ENCODE measurements at places on chromosomes 3 and 15.

- DNase-seq: no peak
Measured at GRCh38 chr3:171183042-171183441, 156.5 kb upstream of the SLC2A2 start.

GRCh38 chr15:73927476-73928240 is 1.4 kb downstream of the LOXL1 start:
- no peak for DNase-seq

DNA sequence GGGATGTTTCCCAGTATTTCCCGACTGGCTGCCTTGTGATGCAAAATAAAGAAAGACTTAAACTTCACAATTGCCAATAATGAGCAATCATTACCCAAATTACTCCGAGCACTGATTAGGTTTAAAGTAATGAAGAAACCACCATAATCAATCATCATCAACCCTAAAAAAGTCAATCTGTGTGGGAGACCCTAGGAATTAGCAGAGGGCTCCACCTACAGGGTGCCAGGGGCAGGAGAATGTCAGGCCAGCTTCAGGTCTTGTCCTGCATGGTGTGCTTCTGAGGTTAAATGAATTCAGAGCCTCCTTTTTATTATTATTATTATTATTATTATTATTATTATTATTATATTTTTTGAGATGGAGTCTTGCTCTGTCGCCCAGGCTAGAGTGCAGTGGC is 478.0 kb upstream of the ARRDC4 start:
- no peak for DNase-seq

GRCh38 chr3:188448813-188449212 is 294.9 kb downstream of the LPP start:
- DNase-seq: no peak

- DNase-seq: no peak
Measured at GRCh38 chr15:65248511-65249255, 37.4 kb upstream of the CILP start.

GRCh38 chr3:18233987-18234716 is 191.0 kb downstream of the SATB1 start:
- no peak for DNase-seq

GRCh38 chr15:82128401-82129148 is 82.8 kb upstream of the MEX3B start:
- DNase-seq: no peak

DNA sequence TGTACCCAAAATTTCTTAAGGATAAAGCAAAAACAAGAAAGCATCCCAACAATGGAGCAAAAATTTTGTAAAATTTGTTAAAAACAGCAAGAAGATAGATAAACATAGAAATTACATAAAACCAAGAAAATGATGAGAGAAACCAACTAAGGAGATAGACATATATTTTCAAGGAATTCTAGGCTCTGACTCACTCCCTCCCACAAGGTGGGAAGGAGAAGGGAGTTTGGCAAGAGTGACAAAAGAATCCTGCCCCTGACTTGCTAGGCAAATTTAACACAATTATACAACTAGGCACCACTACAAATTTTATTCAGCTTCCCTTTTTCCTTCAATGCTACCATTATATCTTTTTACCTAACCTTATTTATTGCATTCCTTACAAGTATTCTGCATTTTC is 70.9 kb downstream of the MYO9A start:
- no peak for DNase-seq

- DNase-seq: no peak
Measured at GRCh38 chr15:46646490-46646889, 1011.7 kb downstream of the SQOR start.

DNA sequence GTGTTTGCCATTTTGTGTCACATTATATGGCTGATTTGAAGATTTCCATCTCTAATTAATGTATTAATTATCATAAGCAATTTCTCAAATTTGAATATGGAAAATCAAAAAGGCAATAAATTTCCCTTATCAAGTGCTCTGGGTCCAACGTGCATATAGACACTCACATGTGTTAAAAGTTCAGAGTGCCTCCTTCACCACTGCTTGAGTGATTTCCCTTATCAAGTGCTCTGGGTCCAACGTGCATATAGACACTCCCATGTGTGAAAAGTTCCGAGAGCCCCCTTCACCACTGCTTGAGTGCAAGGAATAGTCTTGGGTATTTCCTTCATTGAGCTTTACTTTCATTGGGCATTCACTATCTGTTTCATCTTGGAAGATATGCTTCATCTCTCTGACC is 421.0 kb upstream of the ZNF717 start:
- DNase-seq: no peak

- no peak for DNase-seq
Measured at GRCh38 chr15:25178835-25179672, 224.3 kb downstream of the SNRPN start.

DNA sequence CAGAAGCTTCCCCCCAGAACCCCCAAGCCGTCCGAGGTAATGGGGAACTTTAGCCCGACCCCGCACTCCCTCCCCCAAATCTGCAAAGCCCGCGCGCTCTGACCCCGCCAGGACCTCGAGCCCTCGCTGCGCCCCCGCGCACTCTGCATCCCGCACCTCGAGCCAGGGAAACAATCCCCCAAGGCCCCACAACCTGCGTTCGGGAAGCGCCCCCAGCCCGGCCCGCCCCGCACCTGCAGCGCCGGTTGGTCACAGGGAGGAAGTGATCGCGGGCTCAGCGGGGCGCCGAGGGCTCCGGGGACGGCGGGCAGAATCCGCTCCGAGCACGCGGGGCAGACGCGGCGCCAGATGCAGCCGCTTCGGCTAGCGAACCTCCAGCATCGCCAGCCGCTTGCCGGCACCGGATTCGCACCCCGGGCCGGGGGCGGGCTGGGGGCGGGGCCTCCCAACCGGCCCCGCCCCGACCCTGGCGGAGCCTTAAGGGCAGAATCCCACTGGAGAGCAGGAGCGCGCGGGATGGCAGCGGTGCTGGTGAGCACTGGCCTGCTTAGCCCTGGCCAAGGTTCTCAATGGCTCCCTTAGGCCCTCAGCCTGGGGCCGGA is at the start of gene CAMKV:
Gene CAMKV (minus strand): TSS at position 382 of the 602 bp plus-strand sequence. CDS start 7,518 bp downstream, outside the sequence.
- no peak for DNase-seq

GRCh38 chr3:169389211-169389924 is 274.1 kb downstream of the MECOM start:
- no peak for DNase-seq

DNA sequence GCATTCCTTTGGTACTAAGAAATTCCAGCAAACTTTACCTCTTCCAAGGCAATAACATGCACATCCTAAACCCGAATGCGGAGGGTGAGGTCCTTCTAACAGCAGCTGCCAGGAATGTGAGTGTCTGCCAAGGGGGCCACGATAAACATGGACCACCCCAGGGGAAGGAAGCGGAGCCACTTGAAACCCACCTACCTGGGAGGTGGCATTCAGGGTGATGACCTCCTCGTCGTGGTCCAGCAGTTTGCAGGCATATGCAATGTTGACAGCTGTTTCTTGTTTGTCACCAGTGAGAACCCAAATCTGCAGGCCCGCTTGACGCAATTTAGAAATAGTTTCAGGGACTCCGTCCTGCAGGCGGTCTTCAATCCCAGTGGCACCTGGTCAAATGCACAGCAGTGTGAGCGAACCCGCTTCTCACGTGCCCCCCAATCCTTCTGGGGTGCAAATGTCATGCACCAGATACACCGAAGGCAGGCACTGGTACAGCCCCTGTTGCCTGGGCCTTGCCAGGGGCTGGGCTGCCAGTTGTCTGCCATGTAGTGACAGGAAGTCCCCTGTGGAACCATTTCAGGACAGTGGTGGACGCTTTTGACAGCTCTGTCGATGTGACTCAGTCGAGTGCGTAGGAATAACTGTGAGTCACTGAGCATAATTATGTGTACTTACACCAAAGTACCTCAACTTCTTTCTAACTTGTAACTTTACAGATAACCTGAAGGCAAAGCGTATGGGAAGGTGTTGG is 161.2 kb downstream of the ATP10A start:
- no peak for DNase-seq

Measured in tibial nerve (tissue), 4 donors.